ENCODE measurements at places on chromosomes 5 and 9. TPM values are rescaled to one million over a fixed set of nuclear protein-coding genes. Genes with fewer than 3 reads are reported as not detected.
A peak's percentile ranks its signal among the peaks of the same experiment; 100 is the strongest.

DNA sequence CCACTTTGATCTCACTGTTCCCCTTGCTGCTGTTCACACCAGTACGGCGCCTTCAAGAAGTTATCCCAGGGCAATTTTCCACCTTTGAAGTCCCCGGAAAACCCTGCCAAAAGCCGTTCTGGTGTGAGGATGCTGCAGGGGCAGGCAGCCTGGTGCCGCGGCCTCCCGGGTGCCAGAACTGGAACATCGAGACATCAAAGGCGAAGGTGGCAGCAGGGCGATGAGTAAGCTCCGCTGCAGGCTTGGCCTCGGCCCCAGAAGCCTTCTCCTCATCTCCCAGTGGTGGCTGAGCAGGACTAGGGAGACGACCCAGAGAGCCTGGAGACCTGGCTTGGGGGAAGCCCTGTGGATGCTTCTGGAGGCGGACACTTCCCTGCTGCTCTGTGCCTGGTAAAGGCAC, 115.3 kb upstream of the MSX2 start:
- peak; percentile 89 for DNase-seq

DNA sequence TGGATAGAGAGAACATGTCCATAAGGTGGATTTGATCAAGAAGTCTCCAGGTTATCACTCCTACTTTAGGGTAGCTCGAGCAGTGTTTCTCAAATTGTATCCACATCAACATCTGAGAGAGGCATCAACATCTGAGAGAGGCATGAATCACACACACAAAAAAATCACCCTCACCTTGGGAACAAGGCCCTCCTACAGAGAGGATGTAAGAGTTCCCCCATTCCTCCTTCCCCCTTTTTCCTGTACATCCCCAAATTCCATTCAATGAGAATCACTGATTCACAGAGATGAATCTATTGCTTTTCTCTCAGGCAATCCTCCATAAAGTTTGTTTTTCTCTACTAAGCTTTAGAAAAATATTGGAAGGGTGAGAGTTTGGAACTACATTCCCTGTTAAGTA, 233.4 kb upstream of the CDH6 start:
- DNase-seq = no peak

DNA sequence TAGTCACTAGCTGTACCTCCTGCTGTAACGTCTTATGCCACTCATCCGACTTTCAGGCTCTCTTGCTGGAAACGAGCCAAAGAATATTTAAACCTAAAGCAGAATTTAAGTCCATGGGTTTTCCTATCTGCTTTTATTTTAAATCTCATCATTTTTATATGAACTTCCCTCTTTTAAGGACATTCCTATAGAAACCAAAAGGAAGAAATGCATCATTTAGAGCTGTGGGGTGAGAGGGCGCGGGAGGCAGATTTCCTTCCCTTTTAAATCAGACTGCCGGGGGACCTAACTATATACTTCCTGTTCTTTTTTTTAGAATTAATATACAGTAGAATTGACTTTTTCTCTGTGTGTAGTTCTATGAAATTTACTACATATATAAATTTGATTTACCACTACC, 468.8 kb downstream of the BNC2 start:
- no peak for DNase-seq

DNA sequence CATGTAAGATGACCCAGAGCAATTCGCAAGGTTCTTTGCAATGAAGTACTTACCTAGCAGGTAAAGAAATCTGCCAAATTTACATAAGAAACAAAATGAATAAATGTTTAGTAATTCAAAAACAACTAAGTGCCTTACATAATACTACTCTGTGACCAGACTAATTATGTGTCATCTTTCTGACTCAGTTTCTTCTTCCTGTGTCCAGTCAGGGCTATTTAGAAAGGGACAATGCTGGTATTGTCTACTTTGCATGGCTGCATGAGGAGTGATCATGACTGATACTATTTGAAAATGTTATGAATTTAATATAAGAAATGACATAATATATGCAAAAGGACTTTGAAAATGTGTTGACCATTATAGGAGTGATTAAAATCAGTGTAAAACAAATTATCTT, 210.0 kb downstream of the TMEM161B start:
- DNase-seq = peak; percentile 12

DNA sequence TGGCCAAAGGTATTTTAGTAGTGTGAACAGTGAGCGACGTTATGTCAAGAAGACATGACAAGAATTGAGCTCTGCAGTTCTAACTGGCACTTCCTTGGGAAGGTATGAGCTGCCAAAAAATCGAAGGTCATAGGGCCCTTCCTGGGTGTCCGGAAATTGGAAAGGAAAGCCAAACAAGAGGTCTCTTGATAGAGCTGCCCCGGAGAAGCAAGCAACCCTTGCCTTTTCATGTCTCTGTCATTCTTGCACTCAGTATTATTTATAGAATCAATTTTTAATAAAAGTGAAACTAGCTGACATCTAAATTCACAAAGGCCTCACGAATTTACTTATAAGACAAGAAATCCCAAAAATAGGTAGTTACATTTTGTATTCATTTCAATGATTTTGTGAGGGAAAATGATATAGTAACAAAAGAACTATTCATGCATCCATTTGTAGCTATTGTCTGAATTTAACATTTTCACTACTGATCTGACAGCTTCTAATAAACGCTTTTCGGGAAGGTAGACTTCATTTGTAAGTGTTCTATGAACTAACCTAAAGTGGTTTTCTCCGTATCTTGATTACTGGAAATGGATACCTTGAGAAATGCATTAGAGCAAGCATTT, 113.8 kb upstream of the VCAN start:
- DNase-seq = no peak

DNA sequence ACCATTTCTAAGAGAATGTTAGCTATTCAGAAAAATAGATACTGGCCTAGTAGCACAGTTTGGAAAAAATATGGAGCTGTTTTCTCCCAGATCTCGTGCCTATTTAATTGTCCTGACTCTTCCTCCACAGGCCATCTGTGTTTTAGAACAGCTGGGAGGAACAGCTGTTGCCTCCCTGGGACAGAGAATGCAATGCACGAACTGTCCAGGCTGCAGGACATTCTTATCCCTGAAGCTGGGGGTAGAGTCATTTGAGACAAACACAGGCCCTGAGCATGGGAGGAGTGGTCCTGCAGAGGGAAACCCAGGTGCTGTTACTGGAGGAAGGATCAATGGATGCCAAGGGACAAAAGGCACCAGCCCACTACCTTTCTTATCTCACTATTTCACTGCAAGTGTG, 20.9 kb upstream of the SPARC start:
- DNase-seq = no peak

GRCh38 chr5:132525299-132525724, 18.0 kb downstream of the IL5 start:
- DNase-seq = no peak

GRCh38 chr5:179819296-179820126, 1.2 kb upstream of the SQSTM1 start:
- peak; percentile 91 for DNase-seq

GRCh38 chr5:52579391-52579790, 208.3 kb upstream of the ITGA1 start:
- DNase-seq = no peak

DNA sequence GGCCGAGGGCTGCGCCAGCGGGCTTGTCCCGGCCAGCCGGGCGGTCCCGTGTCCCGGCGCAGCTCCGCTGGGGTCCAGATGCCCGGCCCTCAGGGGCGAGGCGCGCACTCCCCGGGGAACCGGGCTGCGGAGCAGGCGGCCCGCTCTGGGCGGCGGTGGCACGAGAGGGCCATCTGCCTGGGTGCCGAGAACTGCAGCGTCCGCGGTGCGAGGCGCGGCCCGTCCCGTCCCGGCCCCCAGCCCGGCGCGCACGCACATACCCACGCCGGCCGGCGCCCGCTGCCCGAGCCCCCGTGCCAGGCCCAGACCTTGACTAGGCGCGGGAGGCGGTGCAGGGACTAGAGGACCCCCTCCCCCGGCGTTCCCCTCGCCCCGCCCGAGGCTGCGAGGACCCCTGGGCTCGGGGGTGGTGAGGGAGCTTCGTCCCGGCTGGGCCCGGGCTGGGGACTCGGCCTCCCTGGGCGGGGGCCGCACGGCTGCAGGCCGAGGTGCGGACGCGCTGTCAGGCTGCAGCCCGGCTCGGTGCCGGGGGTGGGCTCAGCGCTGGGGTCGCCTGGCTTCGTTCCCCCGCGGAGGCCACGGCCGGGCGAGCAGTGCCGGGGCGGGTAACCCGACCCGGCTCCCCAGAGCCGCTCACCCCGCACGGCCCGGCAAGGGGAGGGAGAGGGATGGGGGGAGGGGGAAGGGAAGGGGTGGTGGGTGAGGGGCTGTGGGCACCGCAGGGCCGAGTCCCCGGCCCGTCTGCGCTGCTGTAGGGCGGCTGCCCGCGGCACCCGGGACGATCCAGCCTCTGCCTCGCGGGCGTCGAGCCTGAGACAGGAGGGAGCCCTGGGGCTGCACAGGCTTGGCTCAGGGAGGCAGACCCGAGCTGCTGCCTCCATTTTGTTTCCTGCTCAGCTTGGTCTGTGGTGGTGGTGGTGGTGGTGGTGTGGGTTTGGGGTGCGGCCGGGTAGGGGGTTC, 1.2 kb upstream of the NSD1 start:
- no peak for DNase-seq

DNA sequence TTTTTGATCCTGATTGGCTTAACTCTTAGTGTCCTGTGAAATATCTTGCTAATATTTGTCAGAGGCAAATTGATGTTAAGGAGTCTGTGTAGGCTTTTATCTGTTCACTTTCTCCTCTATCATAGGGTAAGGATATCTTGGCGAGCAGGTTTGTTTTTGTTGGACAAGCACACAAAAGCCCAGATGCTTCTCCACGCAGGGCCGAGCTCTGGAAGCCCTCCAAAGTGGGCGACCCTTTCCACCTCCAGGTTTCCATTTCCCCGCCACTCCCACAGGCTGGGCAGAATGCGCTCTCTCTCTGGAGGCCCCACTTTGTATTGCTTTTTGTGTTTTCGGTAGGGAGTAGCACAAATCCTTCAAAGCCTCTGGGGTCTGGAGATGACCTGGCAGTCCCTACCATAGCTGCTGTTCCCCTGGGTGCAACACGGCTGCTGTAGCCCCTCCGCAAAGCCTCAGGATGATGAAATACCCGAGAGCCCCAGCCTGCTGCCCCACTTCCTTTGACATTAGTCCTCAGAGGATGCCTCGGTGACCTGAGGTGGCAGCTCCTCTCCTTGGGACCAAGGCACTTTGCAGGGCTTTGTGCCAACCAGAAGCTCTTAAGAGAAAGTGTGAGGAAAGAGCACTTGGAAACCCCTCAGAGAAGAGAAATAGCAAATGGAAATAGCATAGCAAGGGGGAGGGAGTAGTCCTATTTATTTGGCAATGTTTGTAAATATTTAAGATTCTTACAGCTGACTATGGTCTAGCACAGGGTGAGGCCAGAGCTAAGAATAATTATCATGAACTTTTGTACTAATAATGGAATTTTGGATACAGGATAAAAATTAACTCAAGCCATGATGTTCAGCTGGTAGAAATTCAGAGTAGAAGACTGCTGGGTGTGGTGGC, 122.8 kb downstream of the ARHGEF28 start:
- no peak for DNase-seq

DNA sequence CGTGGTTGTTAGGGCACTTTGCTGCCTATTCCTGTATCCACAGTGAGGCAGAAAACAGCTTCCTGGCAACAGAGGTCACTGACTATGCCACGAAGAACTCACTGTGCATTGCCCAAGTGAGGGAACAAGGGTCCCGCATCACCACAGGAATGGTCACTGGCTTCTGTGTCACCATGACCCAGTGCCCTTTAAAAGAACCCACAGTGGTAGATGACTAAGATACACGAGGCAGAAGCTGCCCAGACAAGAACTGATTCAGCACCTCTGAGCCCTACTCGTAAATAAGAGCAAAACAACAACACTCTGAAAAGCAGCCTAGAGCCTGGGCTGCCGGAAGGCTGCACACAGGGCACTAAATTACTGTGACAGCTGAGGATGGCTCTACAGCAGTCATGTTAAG, 236.6 kb upstream of the RASEF start:
- DNase-seq = peak; percentile 96

DNA sequence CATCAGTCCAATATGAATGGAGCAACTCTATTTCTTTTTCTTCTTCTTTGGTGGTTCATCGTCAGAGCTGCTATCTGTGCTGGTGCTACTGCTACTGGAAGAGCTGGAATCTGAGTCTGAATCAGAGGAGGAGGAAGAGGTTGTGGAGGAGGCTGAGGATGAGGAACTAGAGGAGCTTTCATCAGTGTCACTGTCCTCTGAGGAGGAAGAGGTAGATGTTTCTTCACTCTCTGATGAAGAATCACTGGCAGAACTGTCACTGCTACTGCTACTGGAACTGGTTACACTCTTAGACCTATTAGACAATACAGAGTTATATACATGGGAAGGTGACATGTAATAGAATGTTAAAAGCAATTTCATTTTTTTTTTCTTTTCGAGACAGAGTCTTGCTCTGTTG, 27.8 kb downstream of the ZCCHC10 start:
- DNase-seq = no peak

DNA sequence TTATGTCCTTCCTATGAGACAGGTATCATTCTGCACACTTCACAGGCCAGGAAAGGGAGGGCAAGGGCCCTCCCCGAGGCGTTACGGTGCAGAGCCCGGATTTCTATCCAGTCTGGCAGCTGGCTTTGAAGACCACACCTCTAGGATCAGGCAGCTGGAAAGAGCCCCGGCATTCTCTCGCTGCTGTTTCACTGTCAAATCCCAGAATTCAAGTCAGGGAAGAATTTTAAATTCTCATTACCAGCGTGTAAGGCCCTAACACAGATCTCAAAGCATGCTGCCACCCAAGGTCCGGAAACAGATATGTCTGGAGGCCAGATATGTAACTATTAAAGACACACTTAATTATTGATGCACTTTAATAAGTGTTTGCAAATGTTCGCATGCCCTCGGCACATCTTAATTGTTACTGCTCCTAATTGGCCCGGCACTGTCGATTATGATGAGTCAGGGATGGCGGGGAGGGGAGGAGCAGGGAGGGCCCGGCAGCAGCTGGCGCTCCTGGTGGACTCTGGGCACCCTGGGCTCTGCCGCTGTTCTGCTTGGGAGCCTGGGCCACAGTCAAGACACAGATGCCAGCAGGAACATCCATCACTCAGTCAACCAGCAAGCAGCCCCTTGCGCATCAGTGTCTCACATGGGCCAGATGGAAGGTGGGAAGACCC, 76.3 kb upstream of the BARHL1 start:
- no peak for DNase-seq

DNA sequence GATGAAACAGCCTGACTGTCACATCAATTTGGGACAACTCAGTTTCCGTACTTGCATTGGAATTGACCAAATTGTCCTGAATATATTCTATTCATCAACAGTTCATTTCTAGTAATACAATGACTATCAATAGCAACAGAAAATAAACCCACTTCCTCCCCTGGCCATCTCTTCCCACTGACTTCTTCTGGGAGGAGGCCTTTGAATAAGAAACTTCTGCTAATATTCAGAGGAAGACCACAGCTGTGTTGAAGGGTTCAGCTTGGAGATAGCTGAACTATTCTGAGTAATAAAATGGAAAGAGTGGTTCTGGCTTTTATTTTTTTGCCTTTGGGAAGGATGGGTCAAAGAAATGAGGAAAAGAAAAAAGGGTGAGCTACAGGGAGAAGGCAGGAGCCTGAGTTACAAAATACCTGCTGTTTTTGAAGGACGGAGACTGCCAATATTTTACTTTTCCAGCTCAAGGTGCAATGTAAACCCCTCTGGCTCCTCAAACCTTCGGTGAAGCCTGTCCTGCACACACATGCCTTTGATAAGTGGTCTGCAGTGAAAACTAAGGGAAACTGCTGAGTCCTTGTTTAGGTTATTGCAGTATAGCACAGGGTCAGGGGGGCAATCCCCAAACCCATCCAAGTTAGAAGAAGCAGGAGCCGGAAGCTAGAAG, 29.9 kb downstream of the FYB1 start:
- no peak for DNase-seq

- DNase-seq = no peak
Observed at GRCh38 chr9:114233491-114234185, 78.3 kb downstream of the COL27A1 start.

Gene CER1
- not detected for total RNA-seq

Gene NSD1
- 17.7 TPM for total RNA-seq

Gene PCDH12
- not detected for total RNA-seq

Measured in M059J (cell line).